ENCODE measurements at places on chromosomes 4 and X.
A peak's percentile ranks its signal among the peaks of the same experiment; 100 is the strongest.

- DNase-seq: peak; percentile 23
Measured at GRCh38 chr4:124631760-124632159, 80.8 kb downstream of the ANKRD50 start.

- DNase-seq: no peak
Measured at GRCh38 chr4:113189546-113189945, 140.1 kb downstream of the ANK2 start.

- no peak for DNase-seq
Measured at GRCh38 chr4:13534344-13535063, 9.8 kb downstream of the NKX3-2 start.

DNA sequence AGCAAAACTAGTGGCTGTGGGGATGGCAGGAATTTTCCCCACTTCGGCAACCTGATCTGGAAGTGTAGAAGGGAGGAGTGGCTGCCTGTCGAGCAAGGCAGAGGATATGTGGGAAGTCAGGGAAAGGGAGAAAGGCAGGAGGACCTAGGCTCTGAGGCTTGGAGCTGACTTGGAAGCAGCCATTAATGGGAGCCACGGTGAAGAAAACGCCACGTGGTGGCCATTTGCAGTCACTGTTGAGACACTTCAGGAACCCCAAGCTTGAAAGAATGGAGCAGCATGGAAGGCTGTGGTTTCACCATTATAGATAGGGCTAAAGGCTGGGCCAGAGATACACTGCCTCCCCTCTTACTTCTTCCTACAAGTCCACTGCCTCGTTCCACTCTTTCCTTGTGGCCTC is 41.8 kb upstream of the MAML3 start:
- DNase-seq: no peak

GRCh38 chr4:123844374-123844773 is 447.8 kb downstream of the SPRY1 start:
- DNase-seq: no peak

Data from activated CD4-positive, alpha-beta T cell treated with anti-CD3 and anti-CD28 coated beads, Interleukin-2, amount 50 U/mL, for 16 hours (primary cell).